ENCODE measurements at places on chromosomes 5 and 9.

- no peak for DNase-seq
Measured at GRCh38 chr5:115151208-115151805, 18.4 kb downstream of the TRIM36 start.

- no peak for DNase-seq
Measured at GRCh38 chr5:137091472-137091871, 407.7 kb downstream of the SPOCK1 start.

DNA sequence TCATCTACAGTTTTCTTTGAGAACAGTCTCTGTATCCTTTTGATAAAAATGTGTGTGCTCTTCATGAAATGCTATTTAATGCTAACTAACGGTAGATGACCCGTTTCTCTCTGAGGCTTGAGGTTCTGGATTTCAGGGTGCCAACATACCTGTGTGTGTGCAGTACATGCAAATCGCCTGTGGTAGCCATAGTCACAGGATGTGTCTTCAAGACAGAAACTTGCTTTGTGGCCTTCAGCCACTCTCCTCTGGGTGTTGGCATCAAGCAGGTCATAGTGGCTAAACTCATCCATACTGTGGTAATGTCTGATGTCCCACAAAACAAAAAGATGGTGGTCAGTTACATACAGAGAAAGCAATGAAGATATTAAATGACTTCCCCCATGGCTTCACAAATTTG lies 4.2 kb downstream of the LOX start:
- no peak for DNase-seq

DNA sequence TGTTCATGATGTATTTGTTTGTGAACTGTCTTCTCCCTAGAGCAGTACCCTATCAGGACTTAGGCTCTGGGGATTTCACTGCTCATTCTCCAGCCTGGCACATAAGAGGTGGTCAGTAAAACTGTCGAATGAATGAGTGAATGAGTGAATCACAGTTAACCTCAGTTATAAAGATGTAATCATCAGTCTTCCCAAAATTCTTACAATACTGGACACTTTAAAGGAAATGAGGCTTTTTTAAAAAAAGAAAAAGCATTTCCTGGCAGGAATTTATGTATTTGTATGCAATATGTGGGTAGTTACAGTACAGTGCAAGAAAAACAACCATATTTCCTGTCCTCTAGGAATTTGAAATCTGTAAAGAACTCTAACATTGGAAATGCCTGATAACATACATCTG lies 59.6 kb downstream of the RAI14 start:
- no peak for DNase-seq

Measured in D721Med (cell line).